T-cell (primary cell): ENCODE measurements at places on chromosomes 13 and 19. TPM values are rescaled to one million over a fixed set of nuclear protein-coding genes. Genes with fewer than 3 reads are reported as not detected.

DNA sequence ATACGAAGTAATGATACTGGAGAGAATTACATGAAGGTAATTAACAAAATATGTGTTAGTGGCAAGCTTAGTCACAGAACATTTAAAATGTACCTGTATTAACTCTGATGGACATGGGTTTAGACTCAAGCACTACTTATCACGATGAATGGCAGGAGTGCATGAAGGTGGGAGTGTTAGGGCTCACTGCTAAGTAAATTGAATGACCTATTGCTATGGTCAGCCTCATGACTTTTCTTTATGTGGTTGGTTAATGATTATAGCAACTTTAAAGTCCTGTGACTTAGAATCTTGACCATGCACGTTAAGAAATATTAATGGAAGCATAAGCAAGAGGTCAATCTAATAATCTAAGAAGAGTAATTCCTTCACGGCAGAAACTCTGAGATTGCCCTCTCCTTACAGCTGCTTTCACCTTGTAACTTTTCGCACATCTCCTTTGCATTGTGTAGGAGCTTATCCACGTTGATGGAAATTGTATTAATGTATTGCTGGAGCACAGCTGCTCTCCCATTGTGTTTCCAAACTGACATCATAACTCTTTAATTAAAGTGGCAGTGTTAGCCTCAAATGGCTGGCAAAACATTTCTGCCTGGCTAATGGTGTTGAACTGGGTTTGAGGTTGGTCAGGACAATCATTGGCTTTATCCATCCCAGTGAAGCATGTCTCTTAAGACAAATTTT lies 114.5 kb downstream of the RXFP2 start:
- DNase-seq, result no peak
- H3K27ac ChIP-seq, result no peak overlapping the region
- H3K4me3 ChIP-seq, result no peak overlapping the region
- H3K4me1 ChIP-seq, result no peaks in the 10 kb centered on the region
- H3K36me3 ChIP-seq, result no peaks in the 10 kb centered on the region

DNA sequence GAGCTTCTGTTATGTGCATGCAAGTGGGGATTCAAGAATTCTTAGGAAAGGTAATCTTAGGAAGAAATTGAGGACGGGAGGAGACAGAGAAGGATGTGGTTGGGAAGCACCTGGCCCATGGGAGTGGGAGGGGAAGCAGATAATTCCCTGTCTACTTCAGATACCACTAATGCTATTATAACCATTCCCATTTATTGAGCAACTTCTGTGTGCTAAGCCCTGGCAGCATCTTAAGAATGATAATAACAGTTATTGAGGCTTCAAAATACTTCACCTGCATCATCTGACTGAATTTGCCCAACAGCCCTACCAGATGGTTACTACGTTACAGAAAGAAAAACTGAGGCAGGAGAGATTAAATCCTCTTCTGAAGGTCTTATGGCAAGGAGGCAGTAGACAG lies 1.4 kb downstream of the EPS8L1 start:
- H3K36me3 ChIP-seq, result no peaks in the 10 kb centered on the region
- H3K27me3 ChIP-seq, result peaks cover 2% of the 10 kb centered on the region
- H3K4me3 ChIP-seq, result no peak overlapping the region
- no peak for DNase-seq
- H3K4me1 ChIP-seq, result peaks cover 4% of the 10 kb centered on the region

- H3K27ac ChIP-seq, result no peak overlapping the region
- H3K36me3 ChIP-seq, result no peaks in the 10 kb centered on the region
- no peak for DNase-seq
- no peaks in the 10 kb centered on the region for H3K27me3 ChIP-seq
- no peaks in the 10 kb centered on the region for H3K4me1 ChIP-seq
Observed at GRCh38 chr13:63446329-63446728, 2030.7 kb upstream of the PCDH20 start.

The ACP5 gene
- 23.6 TPM for total RNA-seq

DNA sequence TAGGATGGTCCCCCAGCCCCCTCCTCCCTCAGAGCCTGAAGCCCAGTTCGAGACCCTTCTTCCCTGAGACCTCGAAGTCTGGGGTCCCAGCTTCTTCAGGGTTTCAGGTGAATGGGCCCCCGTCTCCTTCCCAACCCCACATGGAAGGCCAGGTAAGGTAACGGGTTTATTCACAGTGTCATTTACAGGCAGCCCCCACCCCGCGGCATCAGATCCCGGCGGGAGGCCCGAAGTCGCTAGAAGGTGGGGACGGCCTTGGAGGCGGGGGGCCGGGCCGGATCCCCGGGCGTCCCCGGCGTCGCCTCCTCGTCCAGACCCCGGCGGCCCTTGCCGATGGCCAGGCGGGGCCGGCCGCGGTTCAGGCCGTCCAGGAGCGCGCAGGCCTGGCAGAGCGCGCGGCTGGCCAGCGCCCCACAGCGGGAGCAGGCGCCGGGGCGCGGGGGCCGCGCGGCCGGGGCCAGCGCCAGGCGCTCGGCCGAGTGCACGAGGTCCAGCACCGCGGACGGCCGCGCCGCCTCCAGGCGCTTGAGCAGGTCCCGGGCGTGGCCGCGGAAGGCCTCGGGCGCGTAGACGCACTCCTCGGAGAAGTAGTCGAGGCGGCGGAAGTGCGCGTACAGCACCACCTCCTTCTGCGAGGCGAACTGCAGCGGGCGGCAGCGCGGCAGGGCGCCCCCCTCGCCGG lies 9.7 kb downstream of the CTU1 start:
- H3K36me3 ChIP-seq, result peaks cover 2% of the 10 kb centered on the region
- no peaks in the 10 kb centered on the region for H3K27me3 ChIP-seq
- no peak overlapping the region for H3K4me3 ChIP-seq
- peak; percentile 42 for DNase-seq
- no peak overlapping the region for H3K27ac ChIP-seq

DNA sequence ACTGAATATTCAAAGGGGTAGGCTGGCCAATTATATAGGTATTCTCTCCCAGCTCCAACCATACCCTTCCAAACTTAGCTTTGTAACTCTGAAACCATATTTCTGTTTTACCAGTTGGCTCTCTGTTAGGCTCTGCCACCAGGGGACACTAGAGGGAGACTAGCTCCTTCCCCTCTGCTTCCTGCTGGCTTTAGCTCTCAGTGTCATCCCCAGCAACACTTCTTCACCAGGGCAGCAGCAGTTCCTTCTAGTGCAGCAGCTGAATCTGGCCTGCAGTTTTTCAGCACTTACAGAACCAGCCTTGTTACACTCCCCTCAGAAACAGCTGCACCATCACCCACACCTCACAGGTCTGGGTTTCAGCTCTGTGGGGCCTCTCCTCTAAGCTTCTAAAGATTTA lies 51.0 kb upstream of the DOCK9 start:
- no peak overlapping the region for H3K4me3 ChIP-seq
- DNase-seq, result peak; percentile 48
- H3K27me3 ChIP-seq, result no peaks in the 10 kb centered on the region
- H3K4me1 ChIP-seq, result no peaks in the 10 kb centered on the region
- H3K36me3 ChIP-seq, result no peaks in the 10 kb centered on the region

GRCh38 chr19:47229676-47230053 lies 1.3 kb downstream of the BBC3 start:
- peak overlapping the region; percentile 53 for H3K27ac ChIP-seq
- no peaks in the 10 kb centered on the region for H3K36me3 ChIP-seq
- no peak for DNase-seq
- H3K27me3 ChIP-seq, result peaks cover 2% of the 10 kb centered on the region

- H3K4me1 ChIP-seq, result no peaks in the 10 kb centered on the region
- no peak overlapping the region for H3K27ac ChIP-seq
- no peaks in the 10 kb centered on the region for H3K36me3 ChIP-seq
- H3K27me3 ChIP-seq, result no peaks in the 10 kb centered on the region
- peak; percentile 21 for DNase-seq
Observed at GRCh38 chr19:41746593-41747227, 8.6 kb upstream of the CEACAM6 start.

DNA sequence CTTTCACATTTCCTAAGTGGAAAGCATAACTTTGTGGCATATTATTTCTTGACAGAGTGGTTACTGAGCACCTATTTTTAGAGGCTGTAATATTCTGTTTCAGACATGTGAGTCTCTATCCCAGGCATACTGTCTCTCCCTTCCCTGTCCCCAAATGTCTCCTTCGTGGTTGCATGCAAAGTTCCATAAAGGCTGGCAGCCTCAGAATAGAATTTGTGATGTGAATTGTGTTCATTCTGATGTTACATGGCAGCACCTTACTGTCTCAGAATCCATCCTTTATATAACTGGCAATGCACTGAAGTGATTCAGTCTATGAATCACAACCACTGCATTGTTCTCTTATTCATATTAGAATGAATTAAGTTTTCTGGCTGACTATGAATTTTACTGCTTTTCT lies 89.0 kb upstream of the SLC7A1 start:
- H3K36me3 ChIP-seq, result no peaks in the 10 kb centered on the region
- H3K4me3 ChIP-seq, result no peak overlapping the region
- peaks cover 2% of the 10 kb centered on the region for H3K27me3 ChIP-seq
- no peak overlapping the region for H3K27ac ChIP-seq

The CGB5 gene
- total RNA-seq, result not detected

The CD177 gene
- total RNA-seq, result not detected

The CLEC11A gene
- 2.4 TPM for total RNA-seq

The CIC gene
- 100 TPM for total RNA-seq

The CGB3 gene
- total RNA-seq, result not detected

- DNase-seq, result no peak
- no peaks in the 10 kb centered on the region for H3K36me3 ChIP-seq
- H3K4me1 ChIP-seq, result peaks cover 49% of the 10 kb centered on the region
- no peak within 1 kb of the TSS for H3K27ac ChIP-seq
- H3K27me3 ChIP-seq, result no peaks in the 10 kb centered on the region
- peak within 1 kb of the TSS; percentile 6 for H3K4me3 ChIP-seq
Observed at GRCh38 chr19:46624958-46625661, at the start of gene PTGIR. Gene PTGIR, minus strand, starts transcription at chr19:46625089. Its CDS starts 864 bp downstream, at chr19:46624225.

- no peaks in the 10 kb centered on the region for H3K36me3 ChIP-seq
- no peak overlapping the region for H3K4me3 ChIP-seq
- H3K27ac ChIP-seq, result no peak overlapping the region
- no peaks in the 10 kb centered on the region for H3K4me1 ChIP-seq
- DNase-seq, result no peak
Observed at GRCh38 chr13:31919971-31920726, 111.4 kb upstream of the FRY start.

GRCh38 chr13:97380696-97381095 lies 53.3 kb upstream of the RAP2A start:
- no peaks in the 10 kb centered on the region for H3K4me1 ChIP-seq
- no peak overlapping the region for H3K27ac ChIP-seq
- peaks cover 23% of the 10 kb centered on the region for H3K36me3 ChIP-seq
- H3K27me3 ChIP-seq, result no peaks in the 10 kb centered on the region

The ZNF835 gene
- total RNA-seq, result 0.28 TPM

DNA sequence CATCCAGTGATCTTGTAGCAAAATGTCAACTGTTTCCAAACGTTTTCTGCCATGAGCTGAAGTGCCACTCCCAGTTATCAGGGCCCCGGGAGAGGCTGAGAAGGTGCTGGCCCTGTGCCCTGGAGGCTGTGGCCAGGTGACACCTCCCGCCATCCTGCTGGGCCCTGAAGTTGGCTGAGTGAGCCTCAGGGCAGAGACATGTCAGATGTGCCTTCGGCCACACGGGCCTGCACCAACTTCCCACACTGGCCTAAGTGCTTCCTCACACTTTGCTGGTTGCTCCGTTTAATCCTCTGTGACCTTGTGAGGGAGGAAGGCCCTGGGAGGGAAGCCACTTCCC lies 4.8 kb downstream of the ADPRHL1 start:
- no peaks in the 10 kb centered on the region for H3K4me1 ChIP-seq
- no peak for DNase-seq
- H3K4me3 ChIP-seq, result peak overlapping the region; percentile 14
- H3K27ac ChIP-seq, result no peak overlapping the region

- H3K4me3 ChIP-seq, result peak overlapping the region; percentile 74
- peak overlapping the region; percentile 93 for H3K27ac ChIP-seq
- peaks cover 17% of the 10 kb centered on the region for H3K4me1 ChIP-seq
Observed at GRCh38 chr13:50123515-50123861, 108.2 kb downstream of the KCNRG start.

- no peak overlapping the region for H3K4me3 ChIP-seq
- no peak overlapping the region for H3K27ac ChIP-seq
- no peaks in the 10 kb centered on the region for H3K36me3 ChIP-seq
- no peaks in the 10 kb centered on the region for H3K4me1 ChIP-seq
Observed at GRCh38 chr19:33263325-33264023, 37.8 kb upstream of the SLC7A10 start.

The RHPN2 gene
- total RNA-seq, result 0.66 TPM

- H3K27me3 ChIP-seq, result no peaks in the 10 kb centered on the region
- H3K4me3 ChIP-seq, result no peak overlapping the region
- no peaks in the 10 kb centered on the region for H3K4me1 ChIP-seq
- H3K36me3 ChIP-seq, result no peaks in the 10 kb centered on the region
- DNase-seq, result no peak
Observed at GRCh38 chr13:62336507-62336906, 920.9 kb upstream of the PCDH20 start.

The IRGC gene
- total RNA-seq, result not detected

The PDX1 gene
- total RNA-seq, result not detected
